NCI-H1092 treated with DMSO at 0.1 percent for 48 hours (cell line): ENCODE measurements at places on chromosomes 1 and 21.

GRCh38 chr1:161921990-161922389 is 101.7 kb downstream of the OLFML2B start:
- DNase-seq, result no peak

GRCh38 chr21:44011123-44011522 is 986 bp upstream of the TRAPPC10 start:
- DNase-seq, result no peak

DNA sequence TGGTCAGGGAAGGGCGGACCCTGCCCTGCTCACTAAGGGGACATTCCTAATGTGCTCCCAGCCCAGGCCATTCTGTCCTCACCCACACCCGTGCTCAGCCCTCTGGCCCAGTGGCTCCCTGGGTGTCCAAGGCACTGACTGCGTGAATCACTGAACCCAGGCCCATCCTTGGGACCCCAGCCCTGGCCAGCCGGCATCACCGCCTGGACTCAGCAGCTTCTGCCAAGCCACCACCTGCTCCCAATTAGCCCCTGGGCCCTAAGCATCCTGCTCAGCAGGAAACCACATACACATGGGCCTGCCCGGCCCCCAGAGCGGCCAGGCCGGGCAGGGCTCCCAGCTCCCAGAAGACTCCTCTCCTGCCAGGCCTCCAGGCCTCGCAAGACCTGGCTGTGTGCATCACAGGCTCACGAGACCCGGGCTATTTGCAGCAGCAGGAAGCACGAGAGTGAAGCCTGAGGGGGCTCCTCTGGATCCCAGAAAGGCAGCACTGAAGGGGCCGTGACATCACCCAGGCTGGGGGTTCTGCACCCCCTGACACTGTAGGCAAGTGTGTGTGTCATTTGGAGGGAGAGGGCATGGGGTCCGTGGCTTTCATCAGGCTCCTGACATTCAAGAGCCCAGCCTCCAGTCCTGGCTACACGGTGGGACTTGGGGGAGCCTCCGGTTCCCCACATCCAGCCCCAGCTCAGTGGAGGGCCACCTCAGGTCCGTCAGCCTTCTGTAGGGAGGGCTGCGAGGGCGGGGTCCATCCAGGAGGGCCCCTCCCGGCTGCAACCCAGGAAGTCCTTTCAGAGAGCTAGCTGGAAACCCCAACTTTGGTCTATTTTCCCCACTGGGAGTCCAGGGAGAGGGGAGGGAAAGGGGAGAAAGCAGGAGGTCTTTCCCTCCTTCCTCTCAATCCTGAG is 1.6 kb downstream of the MFAP2 start:
- DNase-seq, result no peak

DNA sequence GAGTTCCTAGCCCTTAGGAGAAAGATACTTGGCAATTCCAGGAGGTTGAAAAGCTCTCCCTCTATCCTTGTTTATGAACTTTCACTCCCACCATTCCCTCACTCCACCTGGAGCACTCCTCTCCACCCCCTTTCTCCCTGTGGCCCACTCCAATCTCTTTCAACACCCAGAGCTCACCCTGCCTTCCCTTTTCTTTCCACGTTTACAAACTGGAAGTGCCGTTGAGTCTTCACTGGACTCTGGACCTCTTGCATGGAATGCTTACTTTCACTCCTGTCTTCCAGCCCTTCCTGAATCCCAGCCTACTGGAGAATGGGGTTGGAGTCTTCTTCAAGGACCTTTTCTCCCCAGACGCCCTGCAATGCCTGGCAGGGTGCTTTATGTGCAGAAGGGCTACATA is 198.5 kb downstream of the RHOU start:
- no peak for DNase-seq

DNA sequence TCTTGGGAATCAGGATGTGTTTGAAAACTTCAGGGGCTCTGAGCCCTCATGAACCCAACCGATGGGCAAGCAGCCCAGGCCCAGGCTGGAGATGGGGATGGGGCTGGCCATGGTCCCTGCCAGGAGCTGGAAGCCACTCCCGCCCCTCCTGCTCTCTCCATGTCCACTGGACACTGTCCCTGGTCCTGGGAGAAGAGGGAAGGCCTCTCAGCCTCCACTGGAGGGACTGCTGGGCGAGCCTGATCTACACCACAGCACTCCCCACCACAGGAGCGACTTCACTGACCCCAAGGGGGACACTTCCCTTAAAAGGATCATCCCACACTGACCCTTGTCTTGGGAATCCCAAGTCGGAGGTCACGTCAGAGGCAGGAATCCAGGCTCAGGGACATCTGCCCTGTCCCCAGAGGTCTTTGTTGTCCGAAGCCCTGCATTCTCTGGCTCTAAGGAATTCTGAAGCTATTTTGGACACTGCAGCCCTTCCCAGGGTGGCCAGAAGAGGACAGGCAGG is 16.9 kb upstream of the COL18A1 start:
- DNase-seq, result no peak

GRCh38 chr1:94578856-94579255 is 37.3 kb upstream of the F3 start:
- DNase-seq, result no peak

DNA sequence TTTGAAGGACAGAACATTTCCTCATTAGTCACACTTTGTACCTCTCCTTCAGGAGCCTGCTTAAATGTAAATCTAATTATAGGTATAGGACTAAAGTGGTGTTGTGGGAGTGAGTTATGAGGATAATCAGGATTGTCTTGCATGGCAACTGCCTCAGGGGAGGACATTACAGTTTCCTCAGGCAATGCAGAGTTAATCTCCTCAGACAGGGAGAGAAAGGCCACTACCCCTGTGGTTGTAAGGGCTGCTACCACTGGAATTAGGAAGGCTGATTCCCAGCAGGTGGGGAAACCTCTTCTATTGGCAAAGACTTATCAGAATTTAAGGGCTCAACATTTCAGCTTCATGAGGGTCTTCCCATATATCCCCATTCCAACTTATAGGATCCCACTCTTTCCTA is 286.8 kb upstream of the PBX1 start:
- DNase-seq, result no peak

GRCh38 chr21:46545363-46545762 is 59.5 kb downstream of the S100B start:
- DNase-seq, result no peak

GRCh38 chr1:29272147-29272907 is 36.0 kb downstream of the PTPRU start:
- no peak for DNase-seq

GRCh38 chr1:41743366-41743765 is 175.4 kb downstream of the HIVEP3 start:
- no peak for DNase-seq

DNA sequence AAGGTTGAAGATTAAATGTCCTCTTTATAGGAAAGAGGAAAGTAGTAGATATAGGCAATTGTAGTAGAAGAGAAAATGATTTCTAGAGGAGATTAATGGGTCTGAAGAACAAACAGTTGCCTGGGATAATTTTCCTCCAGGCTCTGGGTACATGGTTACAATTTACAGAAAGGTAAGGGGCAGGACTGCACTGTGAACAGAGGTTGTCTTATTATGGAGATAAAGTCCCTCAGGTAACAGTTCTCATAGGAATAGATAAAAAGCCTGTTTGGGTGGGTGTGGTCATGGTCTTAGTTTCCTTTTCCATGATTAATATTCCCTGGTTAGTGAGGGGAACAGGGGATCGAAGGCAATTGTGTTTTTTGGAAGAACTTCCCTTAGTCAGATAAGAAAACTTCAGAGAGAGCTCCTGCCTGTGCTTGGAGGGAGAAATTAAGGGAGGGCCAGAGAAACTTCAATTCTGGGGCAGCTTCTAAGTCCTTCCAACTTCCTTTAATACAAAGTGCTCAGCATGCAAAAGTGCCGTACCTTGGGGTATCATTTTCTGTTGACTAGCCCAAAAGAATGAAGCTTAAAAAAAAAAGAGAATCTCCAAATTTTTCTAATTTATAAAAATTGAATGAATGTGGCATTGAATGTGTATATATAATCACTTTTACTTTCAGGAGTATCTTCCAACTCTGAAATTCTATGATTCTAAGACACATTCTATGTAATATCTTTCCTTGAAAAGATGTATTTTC is 295.4 kb upstream of the USP25 start:
- DNase-seq, result no peak

- no peak for DNase-seq
These were observed 209.1 kb upstream of the COA6 start for GRCh38 chr1:234164098-234164709.

GRCh38 chr1:184860985-184861754 is 106.5 kb upstream of the EDEM3 start:
- peak; percentile 16 for DNase-seq

DNA sequence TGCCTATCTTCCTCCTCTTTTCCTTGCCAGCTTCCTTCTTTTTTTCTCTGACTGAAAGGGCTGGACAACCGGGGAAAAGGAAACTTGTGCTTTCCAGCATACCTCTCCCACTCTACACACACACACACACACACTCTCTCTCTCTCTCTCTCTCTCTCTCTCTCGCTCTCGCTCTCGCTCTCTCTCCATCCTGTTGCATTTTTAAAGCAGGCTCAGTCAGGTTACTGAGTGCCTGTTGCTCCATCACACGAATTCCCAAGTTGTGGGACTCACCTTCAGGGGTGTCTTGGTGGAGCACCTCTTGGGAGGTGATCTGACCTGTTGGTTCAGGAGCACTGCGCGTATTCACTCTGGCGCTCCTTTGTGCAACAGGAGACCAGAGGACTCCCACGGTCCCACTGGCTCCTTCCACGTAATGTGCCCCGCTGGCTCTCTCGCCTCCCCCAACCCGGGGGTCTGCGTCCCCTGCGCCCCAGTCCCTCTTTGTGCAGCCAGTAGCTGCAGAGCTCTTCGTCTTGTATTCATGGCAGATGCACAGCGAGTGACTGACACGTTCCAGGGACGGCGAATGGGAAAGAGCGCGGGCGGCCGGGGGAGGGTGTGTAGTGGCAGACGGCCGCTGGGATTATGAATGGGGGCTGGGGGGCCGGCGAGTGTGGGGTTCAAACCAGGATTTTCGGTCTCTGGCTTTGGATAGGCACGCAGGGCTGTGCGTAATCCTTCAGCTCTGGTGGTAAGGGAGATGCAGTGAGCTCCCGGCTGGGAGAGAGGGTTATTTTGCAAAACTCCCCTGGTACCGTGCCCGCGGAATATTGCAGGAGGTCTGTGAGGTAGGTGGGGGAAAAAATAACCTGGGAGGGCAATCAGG is 660 bp upstream of the PDE4B start:
- DNase-seq, result peak; percentile 2

GRCh38 chr1:50419907-50420677 is 3.2 kb downstream of the DMRTA2 start:
- no peak for DNase-seq

DNA sequence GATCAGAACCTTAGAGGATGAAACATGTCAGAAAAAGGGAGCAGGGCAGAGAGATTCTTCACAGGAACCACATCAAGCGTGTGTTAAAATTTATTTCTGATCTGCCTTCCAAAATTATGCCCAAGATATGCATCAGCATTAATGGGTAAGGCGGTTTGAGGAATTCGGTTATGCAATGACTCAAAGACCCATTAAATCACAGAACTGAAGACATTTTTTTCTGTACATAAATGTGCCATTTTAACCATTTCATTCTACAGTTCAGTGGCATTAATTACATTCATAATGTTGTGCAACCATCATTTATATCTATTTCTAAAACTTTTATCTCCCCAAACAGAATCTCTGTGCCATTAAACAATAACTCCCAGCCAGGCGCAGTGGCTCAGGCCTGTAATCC is 43.4 kb downstream of the CNST start:
- no peak for DNase-seq

DNA sequence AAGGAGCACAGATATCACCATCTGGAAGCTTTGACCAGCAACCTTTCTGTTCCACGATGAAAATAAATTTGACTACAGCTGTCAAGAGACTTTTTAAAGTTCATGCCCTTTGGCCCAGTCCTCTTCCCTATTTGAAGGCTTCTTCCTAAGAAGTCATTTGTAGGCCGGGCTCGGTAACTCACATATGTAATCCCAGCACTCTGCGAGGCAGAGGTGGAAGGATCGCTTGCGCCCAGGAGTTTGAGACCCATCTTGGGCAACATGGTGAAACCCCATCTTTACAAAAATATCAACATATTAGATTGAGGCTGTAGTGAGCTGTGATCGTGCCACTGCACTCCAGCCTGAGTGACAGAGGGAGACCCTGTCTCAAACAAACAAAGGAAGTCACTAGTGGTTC is 58.3 kb upstream of the IFFO2 start:
- DNase-seq, result no peak

GRCh38 chr1:67687649-67688048 is 2.6 kb downstream of the GADD45A start:
- DNase-seq, result no peak

DNA sequence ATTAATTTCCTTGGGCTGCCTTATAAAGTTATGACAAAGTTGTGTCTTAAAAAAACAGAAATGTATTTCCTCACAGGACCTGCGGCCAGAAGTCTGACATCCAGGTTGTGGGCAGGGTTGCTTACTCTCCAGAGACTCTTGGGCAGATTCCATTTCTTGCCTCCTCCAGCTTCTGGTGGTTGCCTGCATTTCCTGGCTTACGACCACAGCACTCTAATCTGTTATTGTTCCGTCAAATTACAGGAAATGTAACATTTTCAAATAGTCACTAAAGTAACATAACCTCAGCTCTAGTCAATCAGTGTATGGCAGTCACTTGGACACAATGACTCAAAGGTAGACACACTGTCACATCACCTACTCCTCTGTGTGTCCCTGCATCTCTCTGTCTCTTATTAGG is 226.8 kb downstream of the DNAH14 start:
- DNase-seq, result no peak

- DNase-seq, result peak; percentile 65
These were observed 2.7 kb downstream of the FAM110D start for GRCh38 chr1:26161415-26162219.

DNA sequence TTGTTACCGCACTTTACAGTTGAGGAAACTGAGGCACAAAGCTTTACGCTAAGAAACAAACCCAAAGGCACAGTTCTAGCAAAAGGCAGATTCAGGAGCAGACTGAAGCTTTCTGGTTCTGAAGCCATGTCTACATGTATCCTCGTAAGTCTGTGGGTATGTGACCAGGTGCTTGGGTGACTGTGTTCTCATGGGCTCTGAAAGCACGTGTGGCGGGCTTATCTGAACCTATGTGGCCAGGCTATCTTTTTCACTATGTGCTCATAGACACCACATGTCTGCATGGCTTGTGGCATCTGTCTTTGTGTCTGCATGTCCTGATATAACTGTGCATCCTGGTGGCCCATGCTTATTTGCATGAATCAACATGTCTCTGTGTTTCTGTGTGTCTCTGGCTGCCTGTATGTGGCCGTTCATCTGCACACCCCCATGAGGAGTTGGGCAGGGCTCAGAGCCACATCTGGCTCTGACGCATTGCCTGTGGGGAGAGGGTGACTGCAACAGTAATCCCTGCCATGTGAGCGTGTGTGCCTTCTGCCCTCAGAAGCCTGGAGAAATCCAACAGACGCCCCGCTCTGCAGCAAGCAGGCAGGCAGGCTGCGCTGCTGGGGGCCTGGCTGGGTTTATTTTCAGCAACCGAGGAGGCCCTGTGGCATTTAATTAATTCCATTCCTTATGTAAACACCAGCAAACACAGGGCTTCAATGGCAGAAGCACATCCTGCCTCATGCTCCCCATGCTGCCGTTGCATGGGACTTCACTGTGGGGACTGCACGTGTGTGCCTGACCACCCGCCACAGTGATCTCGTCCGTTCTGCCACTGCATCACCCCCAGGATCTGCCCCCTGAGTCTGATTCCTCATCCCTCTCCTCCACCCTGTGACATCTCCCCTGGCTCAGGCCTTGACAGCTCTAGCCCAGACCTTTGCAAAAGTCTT is 115.4 kb downstream of the TRABD2B start:
- no peak for DNase-seq
